T-helper 22 cell (primary cell): ENCODE measurements at places on chromosomes 2 and 18.

DNA sequence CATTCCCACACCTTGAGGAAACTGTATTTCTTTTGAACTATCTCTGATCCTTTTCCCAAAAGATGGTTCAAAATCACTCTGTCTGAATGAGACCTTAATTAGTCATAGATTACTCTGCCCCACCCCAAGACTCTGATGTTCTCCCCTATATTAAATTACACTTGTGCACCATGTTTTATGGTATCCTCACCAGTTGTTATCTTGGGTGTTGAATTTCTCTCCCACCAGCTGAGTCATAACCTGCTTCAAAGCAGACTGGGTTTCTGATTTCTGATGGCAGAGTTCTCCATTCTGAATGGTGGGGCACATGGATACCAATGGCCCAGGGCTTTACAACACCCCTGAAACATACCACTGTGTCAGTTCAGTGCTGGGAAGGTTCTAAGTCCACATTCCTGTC is 15.0 kb downstream of the CDH20 start:
- no peak for DNase-seq

DNA sequence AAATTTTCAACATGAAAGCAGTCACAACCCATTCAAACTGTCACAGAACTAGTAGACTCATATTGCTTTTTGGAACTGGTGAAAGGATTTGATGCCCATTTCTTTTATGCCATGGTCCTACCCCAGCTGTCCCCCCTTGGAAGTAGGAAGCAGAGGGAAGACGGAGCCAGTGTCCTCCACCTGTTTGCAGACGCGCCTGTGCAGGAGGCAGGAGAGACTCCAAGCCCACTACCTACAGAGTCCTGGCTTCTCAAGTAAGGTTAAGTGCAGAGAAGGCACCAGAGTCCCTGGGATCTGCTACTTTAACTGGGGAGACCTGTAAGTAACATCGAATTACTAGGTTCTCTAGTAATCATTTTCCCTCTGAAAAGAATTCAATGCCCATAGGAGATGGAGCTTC is 32.7 kb upstream of the DNMT3A start:
- no peak for DNase-seq

- DNase-seq = no peak
These were observed 251.1 kb downstream of the CYP26B1 start for GRCh38 chr2:71896385-71897136.

DNA sequence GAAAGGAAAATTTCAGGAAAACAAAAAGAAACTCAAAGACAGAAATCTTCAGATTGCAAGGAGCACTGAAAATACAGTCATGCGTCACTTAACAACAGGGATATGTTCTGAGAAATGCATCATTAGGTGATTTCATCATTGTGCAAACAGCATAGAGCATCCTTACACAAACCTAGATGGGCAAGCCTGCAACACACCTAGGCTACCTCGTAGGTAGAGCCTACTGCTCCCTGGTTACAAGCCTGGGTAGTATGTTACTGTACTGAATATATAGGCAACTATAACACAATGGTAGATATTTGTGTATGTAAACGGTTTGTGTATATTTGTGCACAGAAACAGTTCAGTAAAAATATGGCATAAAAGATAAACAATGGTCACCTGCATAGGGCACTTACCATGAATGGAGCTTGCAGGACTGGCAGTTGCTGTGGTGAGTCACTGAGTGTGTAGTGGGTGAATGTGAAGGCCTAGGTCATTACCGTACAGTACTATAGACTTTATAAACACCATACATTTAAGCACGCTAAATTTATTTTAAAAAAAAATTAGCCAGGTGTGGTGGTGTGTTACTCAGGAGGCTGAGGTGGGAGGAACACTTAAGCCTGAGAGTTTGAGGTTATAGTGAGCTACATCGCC is 33.4 kb downstream of the SFXN5 start:
- DNase-seq = no peak

DNA sequence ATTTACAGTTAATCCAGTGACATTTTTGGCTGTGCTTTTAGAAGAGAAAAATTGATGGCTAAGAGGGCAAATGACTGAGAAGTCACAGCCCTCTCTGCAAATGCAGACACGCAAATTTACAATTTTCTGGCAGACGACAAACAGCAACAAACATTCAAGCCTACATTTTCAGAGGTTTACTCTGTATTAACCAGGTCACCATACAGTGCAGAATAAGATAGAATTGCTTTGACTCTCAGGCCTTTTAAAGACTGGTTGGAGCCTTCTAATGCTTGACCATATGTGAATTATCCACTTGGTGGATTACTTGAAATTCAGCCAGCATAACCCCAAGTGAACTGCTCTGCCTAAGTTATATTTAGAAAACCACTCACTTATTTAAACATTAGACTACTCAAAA is 280.9 kb upstream of the STON1 start:
- DNase-seq = no peak

- DNase-seq = no peak
These were observed 187.4 kb downstream of the LPIN1 start for GRCh38 chr2:11933854-11934253.

DNA sequence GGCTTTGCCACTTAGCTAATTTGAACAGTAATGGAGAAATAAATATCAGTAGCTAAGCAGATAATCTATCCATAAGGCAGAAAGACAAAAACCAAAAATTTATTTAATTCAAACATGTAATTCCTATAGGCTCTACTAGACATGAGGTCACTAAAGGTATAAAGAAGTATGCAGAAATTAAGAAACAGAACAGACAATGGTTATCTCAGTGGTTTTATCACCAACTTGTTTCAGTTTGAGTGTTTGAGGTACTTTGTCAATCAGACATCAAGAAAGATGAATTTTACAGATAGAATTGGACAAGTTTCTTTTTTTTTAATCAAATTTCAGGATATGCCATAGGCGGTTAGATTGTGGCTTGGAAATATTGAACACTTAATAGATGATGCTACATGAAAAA is 67.4 kb upstream of the ZEB2 start:
- no peak for DNase-seq

GRCh38 chr2:88903749-88904353 is 212.4 kb downstream of the RPIA start:
- DNase-seq = no peak

- DNase-seq = no peak
These were observed 61.7 kb upstream of the DTNA start for GRCh38 chr18:34648269-34648985.

GRCh38 chr18:46422552-46423055 is 234.4 kb downstream of the LOXHD1 start:
- DNase-seq = no peak

DNA sequence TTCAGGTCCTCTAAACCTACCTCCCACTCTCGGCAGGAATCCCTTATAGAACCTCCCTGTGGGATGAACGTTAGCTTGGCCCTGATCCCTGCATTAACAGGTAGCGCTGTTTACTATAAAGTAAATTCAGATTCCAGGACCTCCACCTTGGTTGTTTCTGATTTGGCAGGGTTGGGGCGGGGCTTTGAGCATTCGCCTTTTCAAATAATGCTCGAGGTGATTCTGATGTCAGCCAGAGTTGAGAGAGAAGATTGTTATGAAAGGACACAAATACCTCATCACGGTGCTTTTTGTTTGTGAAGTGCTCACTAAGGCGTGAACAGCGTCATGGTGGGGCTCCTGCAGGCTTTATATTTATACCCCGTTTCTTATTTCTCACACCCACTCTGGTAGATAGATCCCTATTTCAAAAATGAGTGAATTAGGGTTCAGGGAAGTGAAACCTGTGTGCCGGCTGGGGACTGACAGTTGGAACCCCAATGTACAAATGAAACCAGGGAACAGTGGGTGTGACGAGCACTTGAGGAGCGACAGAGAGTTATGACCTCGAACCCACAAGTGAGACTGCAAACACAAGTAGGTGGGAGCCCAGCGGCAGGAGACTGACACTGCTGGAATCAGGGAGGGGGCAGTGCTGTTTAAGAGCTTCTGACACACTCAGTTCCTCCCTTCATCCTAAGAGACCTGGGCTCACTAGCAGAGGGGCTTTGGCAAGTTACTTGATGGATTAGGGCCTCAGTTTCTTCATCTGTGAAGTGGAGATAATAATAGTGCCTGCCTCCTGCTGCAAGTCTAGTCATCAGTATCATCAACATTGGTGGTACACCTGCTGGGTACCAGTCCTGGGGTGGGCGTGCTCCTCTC is 14.2 kb upstream of the CXCR4 start:
- DNase-seq = peak; percentile 63

DNA sequence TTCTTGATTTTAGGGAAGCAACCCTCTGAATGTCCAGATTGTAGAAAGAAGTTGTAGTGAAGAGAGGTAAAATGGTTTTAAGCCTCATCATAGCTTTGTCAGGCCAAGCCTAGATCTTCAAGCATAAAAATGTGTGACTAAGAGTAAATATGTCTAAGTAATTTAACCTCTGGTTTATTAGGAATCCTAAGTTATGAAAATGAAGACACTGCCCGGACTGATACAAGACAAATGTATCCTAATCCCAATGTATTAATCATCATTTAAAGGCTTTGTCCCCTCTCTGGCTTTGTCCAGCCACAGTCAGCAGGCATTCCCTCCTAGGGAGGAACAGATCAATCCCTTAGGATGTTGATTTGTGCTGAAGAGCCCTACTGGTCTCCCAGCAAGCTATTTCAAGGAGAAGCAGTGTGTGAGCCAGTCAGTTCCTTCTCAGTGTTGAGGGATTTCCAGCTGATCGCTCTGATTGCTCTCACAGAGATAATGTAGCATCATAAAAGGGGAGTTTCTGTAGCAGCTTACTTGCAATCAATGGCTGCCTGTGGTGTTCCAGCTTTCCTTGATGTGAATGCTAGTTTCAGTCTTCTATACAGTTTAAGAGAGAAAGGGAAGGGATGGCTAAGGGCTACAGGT is 796.1 kb downstream of the EPHA4 start:
- no peak for DNase-seq

DNA sequence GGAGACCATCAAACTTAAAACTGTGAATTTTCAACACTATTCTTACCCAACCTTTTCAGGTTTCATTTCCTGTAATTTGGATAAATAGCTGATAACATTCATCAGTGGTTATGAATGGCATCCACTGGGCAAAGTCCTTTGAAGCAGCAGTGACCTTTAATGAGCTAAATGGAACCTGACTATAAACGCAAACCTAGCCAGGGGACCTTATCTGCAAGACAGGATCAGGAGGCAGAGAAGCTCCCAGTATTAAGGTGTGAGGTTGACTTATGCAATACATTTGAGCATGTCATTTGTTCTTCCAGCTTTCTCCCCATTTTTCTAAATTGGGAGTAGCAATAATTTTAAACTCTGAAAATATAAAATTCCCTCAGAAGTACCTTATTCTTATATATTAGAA is 38.4 kb downstream of the CREG2 start:
- DNase-seq = no peak

- no peak for DNase-seq
These were observed 6.7 kb upstream of the SCN1A start for GRCh38 chr2:166134252-166135151.

DNA sequence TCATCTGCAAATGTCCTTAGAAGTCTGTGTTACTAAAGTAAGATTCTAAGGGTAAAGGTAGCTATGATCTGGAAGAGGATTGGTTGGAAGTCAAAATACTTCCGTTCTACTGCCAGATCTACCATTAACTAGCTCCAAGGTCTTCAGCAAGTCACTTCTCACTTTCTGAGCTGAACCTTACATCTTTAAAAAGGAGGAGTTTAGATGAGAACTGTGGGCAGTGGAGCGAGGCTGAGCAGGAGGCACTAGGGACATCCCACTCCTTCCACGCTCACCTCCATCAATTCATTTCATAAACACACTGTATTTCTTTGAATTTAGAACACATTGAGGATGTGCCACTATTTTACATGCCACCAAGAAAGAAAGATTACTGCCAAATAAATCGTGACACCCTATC is 143.0 kb downstream of the ABCA12 start:
- DNase-seq = no peak

DNA sequence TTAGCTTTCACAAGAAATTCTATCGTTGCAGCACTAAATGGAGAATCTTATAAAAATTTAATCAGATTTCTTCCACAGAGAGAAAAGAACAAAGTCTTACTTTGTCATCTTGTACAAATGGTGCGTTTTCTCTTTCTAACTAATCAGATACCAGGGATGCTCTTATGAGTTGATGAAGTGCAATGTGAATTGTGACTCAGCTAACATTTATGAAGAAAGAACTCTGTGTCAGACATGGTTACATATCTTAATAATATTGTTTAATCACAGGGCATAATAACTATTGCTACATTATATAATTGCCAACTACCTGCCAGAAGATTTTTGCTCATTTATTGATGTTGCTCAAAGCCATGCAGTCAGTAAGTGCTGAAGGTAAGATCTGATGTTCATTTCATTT is 465.0 kb downstream of the CCDC85A start:
- no peak for DNase-seq

DNA sequence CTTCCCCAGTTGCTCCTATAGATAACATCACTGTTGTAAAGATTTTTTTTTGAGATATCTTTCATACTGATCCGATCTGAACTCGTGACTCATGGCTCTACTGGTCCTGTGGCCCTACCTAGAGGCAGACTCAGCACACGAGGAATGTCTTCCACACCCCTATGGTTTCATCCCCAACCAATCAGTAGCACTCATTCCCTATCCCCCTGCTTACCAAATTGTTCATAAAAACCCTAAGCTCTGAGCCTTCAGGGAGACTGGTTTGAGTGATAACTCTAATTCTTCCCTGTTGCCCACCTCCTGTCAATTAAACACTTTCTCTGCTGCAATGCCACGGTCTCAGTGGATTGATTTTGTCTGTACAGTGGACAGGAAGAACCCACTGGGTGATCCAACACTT is 4.2 kb upstream of the SAP130 start:
- no peak for DNase-seq

- no peak for DNase-seq
These were observed 18.1 kb upstream of the ROCK1 start for GRCh38 chr18:21129566-21130216.

DNA sequence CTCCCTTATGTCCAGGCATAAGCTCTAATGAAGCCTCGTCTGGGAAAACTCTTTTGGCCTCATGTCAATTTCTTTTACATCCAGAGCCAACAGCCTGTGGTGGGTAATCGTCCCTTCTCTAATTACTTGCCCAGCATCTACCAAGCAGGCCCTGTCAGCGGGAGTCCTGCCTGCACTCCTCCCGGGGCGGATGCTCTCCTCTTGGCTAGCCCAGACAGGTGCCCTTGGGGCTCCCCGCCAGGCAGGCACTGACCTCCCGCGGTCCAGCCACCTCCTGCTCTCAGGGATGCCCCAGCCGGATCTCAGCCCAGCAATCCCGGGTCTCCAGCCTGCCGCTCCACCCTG is 74.2 kb downstream of the NCAPH start:
- no peak for DNase-seq

DNA sequence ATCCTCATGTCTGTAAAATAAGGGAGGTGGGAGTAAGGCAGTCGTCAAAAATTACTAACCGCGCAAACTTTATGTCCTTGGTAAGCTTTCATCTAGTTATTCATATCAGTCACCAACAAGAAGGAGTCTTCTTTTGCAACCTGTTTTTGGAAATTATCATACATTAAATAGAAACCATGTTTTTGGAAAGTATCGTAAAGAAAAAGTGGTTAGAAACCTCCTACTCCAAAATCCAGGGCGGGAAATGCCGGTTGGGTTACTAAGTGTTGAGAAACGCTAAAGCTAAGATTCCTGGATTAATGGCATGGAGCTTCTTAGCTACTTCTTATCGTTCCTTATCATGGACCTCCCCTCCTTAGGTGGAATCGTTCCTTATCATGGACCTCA is 778 bp downstream of the BBS5 start:
- DNase-seq = no peak
